ENCODE measurements at places on chromosomes 7 and 10.

- no peak overlapping the region for H3K27ac ChIP-seq
- DNase-seq, result no peak
These were observed 22.3 kb downstream of the MCM10 start for GRCh38 chr10:13183625-13184024.

DNA sequence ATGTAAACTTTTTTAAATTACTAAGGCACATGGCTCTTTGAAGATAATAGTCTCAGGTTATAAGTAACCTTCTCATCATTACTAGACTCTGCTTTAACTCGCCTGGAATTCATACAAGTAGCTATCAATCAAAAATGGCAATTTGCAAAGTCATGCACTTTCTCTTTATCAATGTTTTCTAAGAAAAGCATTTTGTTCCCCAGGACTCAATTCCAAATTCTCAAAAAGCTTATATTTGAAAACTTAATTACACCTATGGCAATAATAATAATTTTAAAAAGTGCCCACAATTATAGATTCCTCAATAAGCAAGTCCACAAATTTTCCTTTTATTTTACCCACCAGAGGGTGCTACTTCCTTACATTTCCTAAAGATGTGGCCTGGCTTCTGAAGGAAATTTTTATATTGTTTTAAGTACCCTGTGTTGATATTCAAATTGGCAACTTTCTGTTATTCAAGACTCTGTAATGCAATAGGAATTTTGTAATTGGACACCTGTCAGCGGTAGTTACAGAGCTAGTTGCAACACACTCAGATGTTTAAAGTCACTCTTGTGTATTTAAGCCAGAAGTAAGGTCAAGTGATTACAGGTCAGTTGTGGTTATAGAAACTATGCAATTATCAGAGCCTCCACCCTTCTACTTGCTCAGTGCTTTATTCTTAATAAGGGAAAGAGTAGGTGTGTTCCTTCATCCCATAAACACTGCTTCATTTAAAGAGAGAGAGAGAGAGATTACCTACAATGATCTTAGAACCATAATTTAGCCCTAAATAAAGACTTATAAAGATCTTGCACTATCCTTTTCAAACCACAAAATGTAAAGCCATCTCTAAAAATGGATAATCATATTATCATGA lies 47.1 kb upstream of the HYAL4 start:
- no peak for DNase-seq
- H3K4me3 ChIP-seq, result no peak overlapping the region
- peaks cover 9% of the 10 kb centered on the region for H3K4me1 ChIP-seq
- H3K36me3 ChIP-seq, result no peaks in the 10 kb centered on the region
- no peak overlapping the region for H3K27ac ChIP-seq
- H3K27me3 ChIP-seq, result peaks cover 2% of the 10 kb centered on the region

- no peak overlapping the region for H3K27ac ChIP-seq
- H3K27me3 ChIP-seq, result no peaks in the 10 kb centered on the region
- DNase-seq, result no peak
- H3K4me3 ChIP-seq, result no peak overlapping the region
- H3K36me3 ChIP-seq, result no peaks in the 10 kb centered on the region
These were observed 195.3 kb downstream of the ARL4A start for GRCh38 chr7:12882710-12883109.

DNA sequence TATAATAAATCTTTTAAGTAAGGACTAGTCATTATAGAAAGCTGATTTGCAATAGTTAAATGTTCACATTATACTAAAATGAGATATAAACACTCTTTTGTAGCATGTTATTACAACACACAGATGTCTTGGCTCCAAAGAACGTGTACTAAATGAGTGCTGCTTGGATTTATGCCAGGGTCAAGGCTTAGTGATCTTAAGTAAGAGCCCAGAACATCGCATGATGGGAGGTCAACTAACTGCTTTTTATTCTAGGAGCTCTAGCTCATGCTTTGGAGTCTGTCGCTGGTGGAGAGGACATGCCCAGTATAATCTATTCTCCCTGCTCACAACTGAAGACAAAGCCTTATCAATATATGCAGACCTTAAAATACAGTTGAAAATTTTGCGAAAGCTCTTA lies 315.1 kb downstream of the BBS9 start:
- no peaks in the 10 kb centered on the region for H3K4me1 ChIP-seq
- H3K27ac ChIP-seq, result no peak overlapping the region
- no peaks in the 10 kb centered on the region for H3K27me3 ChIP-seq

GRCh38 chr7:26705567-26705966 lies 158.8 kb downstream of the SKAP2 start:
- peaks cover 44% of the 10 kb centered on the region for H3K4me1 ChIP-seq
- H3K36me3 ChIP-seq, result no peaks in the 10 kb centered on the region

DNA sequence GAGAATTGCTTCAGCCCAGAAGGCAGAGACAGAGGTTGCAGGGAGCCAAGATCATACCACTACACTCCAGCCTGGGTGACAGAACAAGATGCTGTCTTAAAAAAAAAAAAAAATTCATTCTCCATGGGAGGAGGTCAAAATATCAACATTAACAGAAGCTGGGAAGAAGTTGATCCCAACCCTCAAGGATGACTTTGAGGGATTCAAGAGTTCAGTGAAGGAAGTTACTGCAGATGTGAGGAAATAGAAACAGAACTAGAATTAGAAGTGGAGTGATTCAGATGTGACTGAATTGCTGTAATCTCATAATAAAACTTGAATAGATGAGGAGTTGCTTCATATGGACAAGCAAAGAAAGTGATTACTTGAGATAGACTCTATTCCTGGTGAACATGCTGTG lies 19.7 kb upstream of the RPEL1 start:
- peaks cover 15% of the 10 kb centered on the region for H3K4me1 ChIP-seq
- H3K27me3 ChIP-seq, result no peaks in the 10 kb centered on the region
- H3K4me3 ChIP-seq, result no peak overlapping the region
- H3K27ac ChIP-seq, result no peak overlapping the region

DNA sequence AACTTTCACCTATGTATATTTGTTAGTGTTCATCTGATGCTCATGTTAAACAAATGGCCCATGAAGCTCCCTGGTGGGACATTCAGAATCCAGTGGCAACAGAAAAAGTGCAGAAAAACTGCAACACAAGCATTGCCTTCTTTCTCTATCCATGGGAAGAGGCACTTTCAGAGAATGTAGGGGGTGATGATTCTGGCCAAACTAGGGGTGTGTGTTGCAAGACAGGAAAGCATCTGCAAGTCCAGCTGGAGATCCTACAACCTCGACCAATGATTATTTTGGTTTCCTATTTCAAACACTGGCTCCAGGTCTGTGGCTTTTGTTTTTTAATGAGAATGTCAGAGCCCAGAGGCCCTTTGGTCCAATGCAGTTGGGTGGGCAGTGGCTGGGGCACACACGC lies 198.7 kb downstream of the CXCL12 start:
- H3K36me3 ChIP-seq, result peaks cover 3% of the 10 kb centered on the region
- DNase-seq, result no peak
- H3K27me3 ChIP-seq, result peaks cover 58% of the 10 kb centered on the region
- H3K4me1 ChIP-seq, result peaks cover 24% of the 10 kb centered on the region

DNA sequence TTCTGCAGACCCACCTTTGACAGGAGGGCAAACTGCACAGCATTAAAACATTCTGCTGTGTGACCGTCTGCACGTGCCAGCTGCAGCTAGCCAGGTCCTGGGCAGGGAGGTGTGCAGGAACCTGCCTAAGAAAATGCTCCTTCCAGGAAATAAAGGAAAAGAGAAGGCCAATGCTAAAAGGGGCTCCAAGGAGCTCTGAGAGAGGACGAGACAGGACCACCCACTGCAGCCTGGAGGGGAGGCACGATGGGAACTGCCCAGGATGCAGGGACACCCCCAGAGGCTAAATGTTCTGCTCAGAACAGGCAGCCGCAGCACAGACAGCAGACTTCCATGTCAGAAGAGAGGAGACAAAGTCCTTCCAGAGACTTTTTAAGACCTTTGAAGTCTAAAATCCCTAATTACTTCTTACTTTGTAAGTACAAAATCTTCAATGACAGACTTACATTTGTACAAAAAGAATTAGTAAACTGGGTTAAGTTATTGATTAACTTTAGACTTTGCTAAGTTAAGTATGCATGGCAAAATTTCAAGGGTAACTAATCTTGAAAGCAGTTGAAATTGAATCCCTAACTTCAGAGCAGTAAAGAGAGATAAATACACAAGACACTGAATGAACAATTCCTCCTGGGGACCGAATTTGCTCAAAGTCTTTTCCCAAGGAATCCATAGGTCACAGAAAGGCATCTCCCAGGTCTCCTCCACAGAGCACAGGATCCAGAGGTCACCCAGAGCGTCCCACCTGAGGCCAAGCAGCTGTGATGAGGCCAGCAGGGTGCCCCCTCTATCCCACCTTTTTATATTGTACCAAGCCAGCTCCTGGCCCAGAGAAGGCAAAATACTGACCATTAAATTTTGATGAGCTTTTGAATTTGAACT lies 21.5 kb downstream of the HSPA12A start:
- H3K36me3 ChIP-seq, result no peaks in the 10 kb centered on the region
- no peaks in the 10 kb centered on the region for H3K27me3 ChIP-seq
- DNase-seq, result no peak
- no peak overlapping the region for H3K4me3 ChIP-seq

DNA sequence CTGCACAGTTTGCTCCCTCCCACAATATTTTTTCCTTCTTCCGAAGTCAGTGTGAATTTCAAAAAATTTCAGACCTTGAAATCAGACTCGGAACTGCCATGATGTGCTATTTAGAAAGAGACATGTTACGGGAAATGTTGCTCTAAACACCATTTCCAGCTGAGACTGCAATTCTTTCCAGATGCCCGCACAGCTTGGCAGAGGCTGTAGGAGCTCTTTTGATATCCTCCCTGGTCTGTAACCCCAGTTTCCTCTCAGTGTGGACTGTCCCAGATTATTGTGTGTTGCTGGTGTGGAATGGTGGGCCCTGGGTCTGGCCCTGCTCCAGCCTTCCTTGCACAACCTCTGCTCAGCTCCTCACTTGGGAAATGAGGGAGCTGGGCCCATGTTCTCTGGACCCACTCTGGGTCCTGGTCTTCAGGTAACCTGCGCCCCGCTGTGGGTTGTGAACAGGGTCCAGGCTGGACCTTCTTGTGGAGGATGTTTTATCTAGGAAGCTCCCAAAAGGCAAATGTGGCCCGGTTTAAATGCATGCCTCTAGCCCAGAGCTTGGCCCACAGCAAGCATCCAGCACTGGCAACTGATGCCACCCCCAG lies 172.8 kb upstream of the CXCL12 start:
- no peak for DNase-seq
- H3K36me3 ChIP-seq, result no peaks in the 10 kb centered on the region
- H3K27me3 ChIP-seq, result no peaks in the 10 kb centered on the region
- peaks cover 23% of the 10 kb centered on the region for H3K4me1 ChIP-seq
- H3K27ac ChIP-seq, result peak overlapping the region; percentile 65

GRCh38 chr7:130912862-130913638 lies 179.0 kb upstream of the KLF14 start:
- peak; percentile 86 for DNase-seq
- H3K27me3 ChIP-seq, result no peaks in the 10 kb centered on the region
- H3K4me3 ChIP-seq, result peak overlapping the region; percentile 77
- H3K4me1 ChIP-seq, result peaks cover 86% of the 10 kb centered on the region
- H3K36me3 ChIP-seq, result no peaks in the 10 kb centered on the region

DNA sequence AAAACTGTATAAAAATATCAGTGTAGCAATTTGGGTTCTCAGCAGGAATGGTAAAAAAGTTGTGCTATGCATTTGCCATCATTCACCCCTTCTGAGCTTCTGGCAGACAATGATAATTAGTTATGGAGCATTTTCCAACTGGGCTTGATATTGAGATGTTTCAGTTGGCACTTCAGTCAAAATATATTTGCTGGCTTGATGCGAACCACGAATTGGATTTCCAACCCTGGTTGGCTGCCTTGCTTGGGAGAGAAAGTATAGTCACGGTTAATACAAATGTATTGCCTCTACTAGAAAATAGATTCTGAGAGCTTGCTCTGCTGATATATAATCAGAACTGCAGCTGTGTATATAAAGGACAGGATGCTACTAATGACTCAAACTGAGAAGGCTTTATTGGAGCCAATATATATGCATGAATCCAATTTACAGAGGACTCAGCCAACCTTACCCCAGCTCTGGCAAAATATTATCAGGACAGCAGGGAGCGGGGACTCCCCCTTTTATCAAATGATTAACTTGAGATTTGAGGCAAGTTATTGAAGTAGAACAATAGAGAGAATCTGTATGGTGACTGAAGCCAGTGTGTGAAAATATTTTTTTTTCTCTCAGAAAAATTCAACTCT lies 219.8 kb upstream of the SMIM30 start:
- H3K4me3 ChIP-seq, result no peak overlapping the region
- no peaks in the 10 kb centered on the region for H3K36me3 ChIP-seq
- no peak for DNase-seq
- no peaks in the 10 kb centered on the region for H3K4me1 ChIP-seq

GRCh38 chr7:82126576-82126975 lies 317.0 kb downstream of the CACNA2D1 start:
- H3K36me3 ChIP-seq, result peaks cover 3% of the 10 kb centered on the region
- H3K27ac ChIP-seq, result peak overlapping the region; percentile 38
- DNase-seq, result no peak

DNA sequence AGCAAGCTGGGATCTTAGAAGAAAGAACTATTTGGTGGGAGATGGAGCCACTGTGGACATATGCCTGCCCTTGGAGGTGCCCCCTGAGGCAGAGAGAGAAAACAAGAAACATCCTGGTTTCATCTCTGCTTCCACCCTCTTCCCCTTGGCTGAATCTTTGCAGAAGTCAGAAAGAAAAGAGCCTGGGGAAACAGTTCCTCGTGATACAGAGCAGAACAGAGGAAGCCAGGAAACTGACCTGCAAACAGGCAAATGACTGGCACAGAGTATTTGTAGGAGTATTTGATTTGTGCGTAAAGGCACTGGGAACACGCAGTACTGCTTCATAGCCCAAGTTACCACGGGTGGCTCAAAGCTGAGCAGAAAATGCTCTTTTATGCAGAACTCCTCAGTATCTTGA lies 7.0 kb upstream of the KEL start:
- no peak for DNase-seq
- peaks cover 1% of the 10 kb centered on the region for H3K36me3 ChIP-seq
- H3K4me1 ChIP-seq, result no peaks in the 10 kb centered on the region
- H3K27me3 ChIP-seq, result no peaks in the 10 kb centered on the region
- H3K4me3 ChIP-seq, result no peak overlapping the region

DNA sequence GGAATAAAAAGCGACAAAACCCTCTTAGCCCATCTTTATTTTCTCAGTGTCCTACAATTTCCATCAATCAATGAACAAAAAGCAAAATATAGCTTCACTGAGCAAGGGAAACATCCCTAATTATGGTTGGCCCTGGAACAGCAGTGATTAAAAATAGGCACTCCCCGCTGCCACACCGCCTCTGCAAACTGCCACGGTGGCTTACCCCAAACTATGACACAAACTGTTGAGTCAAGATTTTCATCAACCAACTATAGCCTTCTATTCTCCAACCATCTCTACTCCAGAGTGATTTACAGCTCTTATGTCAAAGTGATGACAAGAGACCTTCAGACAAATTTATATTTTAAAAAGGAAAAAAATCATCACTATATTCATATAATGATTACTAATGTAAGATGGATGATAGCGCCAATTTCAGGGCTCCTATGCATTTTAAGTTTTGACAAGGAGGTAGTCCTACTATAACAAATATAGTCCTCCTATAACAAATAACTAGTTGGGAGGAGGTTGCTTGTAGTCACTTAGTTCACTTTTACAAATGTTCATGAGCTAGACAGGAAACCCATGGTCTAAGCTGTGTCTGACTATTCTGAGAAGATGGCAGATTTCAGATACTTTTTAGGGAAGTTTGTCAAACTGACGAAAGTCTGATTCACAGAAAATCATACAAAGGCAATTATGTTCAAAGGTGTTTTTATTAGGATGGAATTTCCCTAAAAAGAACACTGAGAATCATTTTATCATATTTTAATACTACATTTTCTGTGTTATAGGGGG lies 26.3 kb downstream of the DENND11 start:
- H3K4me1 ChIP-seq, result no peaks in the 10 kb centered on the region
- H3K27me3 ChIP-seq, result no peaks in the 10 kb centered on the region
- peaks cover 18% of the 10 kb centered on the region for H3K36me3 ChIP-seq
- DNase-seq, result no peak
- no peak overlapping the region for H3K4me3 ChIP-seq

All from osteocyte (in vitro differentiated cells).